ENCODE measurements at places on chromosomes 5 and 9.

GRCh38 chr5:88824141-88824540 is 58.8 kb downstream of the MEF2C start:
- DNase-seq = no peak

GRCh38 chr9:70117835-70118319 is 74.2 kb downstream of the MAMDC2 start:
- no peak for DNase-seq

GRCh38 chr9:132078699-132079356 is 839 bp downstream of the MED27 start:
- DNase-seq = no peak

DNA sequence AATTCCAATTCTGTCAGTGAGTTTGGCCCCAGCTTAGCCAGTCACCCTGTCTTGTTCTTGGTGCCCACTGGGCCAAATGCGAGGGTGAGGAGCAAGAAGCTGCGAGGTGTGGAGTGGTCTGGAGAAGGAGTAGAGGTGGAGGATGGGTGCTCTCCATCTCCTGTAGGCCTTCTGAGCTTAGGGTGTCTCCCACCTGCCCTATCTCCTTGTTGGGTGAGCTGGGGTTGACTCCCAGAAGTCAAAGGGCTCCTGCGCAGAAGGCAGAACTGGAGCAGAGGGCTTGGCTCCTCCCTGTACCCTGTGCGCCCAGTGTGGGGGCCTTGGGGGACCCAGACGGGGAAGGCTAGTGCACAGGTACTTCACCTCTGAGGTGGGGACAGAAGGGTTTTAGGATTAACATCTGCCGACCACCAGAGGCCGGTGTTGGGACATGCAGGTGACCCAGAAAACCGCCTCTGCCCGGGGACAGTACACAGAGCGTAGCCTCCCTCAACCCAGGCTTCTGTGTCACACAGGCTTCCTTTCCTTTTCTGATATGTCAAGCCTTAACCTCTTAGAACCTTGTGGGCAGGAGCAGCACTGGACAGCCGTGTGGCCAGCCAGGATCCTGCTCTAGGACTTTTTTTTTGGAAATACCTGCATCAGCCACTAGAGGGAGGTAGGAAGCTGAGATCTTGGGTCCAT is 16.9 kb downstream of the IL5 start:
- DNase-seq = no peak

DNA sequence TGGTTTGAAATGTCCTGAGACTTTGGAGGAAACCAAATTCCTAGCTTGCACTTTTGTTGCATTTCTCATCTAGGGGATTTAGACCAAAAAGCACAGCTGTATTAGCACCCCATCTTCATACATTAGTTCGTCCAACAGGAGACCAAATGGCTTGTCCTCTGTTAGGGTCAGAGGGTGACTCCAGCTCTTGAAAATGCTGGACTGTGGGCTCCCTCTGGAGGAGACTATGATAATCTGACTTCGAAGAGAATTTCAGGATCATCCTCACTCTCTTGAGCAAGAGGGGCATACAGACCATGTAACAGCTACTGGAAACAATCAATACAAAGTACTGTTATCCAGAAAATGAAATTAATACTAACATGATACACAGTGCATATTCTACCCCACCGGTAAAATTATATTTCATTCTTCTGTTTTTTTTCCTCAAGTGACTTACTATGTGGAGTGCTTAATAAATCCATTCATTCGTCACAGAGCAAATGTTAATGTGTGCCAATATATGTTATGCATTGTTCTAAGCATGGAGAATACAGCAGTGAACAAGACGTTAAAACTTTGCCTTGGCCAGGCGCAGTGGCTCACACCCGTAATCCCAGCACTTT is 63.7 kb upstream of the PPP2CA start:
- no peak for DNase-seq

DNA sequence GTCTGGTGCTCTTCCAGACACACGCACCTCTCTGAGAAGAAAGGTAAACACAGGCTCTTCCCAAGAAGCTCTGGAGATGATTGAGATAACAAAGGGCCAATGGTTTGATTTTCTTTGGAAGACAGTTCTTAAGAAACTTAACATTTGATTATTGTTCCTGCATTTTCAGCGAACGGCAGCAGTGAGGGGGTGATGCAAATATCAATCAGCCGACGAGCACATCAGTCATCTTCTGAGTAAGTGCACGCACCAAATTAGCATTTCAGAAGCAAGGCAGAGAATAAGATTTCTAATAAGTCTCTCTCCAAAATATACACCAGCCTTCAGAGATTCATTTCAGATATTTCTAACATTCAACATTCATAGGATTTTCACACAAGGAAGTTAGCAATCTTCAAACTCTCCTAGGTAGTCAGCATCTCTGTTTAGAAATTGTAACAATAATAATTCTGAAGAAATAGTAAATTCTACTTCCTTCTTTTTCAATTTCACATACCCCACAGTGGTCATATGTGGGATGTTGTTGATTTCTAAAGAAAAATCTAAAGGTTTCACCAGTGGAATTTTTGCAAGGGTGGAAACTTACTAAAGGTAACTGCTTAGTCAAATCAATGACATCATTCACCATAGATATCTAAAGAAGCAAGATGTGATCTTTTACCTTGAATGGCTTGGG is 250.3 kb downstream of the SEC61B start:
- DNase-seq = no peak

DNA sequence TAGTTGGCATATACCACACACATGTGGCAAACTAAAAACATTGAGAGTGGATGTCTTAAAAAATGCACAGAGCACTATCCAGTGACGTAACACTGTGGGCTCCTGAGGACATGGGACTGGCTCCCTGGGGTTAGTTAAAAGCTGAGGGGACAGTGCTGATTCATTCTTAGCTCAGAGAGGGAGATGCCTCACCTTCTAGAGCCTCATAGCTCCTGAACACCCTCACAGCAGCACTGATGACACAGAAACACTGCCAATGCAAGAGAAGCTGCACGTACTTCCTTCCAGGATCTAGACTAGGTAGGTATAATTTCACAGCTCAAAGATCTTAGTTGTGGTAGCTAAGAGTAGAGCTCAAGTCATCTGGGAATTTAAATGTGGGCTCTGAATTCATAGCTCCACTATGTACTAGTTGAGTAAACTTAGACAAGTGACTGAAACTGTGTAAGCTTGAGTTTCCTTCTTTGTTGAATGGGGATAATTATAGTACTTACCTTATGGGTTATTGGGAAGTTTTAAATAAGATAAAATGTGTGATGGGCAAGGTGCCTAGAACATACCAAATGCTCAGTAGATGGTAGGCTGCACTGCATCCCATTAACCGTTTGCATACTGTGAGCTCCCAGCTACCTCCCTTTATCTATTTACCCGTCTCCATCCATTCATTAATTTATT is 279.9 kb downstream of the ASTN2 start:
- no peak for DNase-seq

DNA sequence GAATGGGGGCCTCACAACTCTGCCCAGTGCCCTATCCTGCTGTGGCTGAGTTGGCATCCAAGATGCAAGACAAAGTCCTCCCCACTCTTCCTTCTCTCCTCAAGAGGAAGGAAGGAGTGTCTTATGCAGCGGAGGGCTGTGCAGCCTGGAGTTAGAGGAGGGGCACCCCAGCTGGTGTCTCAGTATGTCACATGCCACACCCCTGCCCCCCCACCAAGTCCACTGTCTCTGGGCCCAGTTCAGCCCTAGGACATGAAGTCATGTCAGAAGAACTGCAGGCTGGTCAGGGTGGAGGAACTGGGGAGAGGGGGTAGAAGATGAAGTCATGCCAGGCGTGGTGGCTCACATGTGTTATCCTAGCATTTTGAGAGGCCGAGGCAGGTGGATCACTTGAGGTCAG is 28.0 kb upstream of the SLC28A3 start:
- DNase-seq = no peak

DNA sequence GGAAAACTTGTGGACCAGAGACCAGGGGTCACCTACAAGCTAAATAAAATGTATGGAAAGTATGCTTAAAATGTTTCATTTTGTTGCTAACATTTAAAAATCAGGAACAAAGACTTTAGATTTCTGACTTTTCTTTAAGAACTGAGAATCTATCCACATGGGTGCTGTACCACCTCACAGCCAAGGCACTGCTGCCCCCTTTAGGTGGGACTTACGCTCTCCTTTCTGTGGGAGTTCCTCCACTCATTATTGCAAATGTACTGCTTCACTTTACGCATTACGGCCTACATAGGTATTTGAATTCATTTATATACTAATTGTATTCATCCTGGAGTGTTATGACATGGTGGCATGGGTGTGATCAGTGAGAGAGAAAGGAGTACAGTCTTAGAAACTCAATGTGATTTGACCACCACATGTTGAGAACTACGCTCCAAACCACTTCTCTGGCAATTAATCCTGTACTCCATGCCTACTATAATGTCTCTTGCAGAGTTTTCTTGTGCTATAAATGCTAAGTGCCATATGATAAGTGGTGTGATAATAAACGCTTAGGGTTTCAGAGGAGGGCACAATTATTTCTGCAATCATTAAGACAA is 24.7 kb upstream of the CETN3 start:
- no peak for DNase-seq

DNA sequence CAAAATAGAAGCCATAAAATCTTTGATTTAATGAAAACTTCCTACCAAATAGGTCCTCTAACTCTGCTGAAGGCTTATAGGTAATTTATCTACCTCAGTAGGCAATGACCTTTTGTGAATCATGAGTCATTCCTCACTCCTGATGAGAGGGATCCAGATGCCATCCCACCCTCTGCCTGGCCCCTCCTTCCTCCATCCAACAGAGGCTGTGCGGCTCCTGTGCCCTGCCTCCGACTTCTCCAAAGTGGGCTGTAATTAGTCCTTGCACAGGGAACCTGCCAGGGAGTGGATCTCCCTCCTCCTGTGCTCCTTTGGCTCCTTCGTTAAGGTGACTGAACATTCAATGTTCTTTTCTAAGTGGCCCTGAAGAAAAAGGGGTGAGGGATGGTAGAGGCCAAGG is 213.9 kb upstream of the TBCA start:
- no peak for DNase-seq

- DNase-seq = no peak
Measured at GRCh38 chr5:174609116-174609515, 115.3 kb upstream of the MSX2 start.

GRCh38 chr5:148465381-148466235 is 81.8 kb downstream of the FBXO38 start:
- no peak for DNase-seq

DNA sequence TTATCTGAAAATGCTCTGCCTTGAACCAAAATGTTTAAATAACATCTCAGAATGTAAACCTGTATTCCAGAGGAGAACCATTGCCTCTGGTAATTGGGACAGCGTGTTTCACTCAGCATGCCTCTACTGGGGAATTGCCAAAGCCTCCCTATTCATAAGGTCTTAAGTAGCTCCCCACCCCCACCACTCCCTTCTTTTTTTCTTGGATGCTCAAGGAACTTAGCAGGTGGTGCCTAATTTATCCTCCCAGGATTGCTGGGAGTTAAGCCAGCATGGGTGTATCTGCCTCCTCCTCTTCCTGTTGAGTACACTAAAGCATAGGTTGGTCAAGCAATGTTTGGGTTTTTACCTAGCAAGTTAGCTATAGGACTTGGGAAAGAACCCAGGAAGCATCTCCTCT is 220.2 kb downstream of the DMAC1 start:
- DNase-seq = no peak

DNA sequence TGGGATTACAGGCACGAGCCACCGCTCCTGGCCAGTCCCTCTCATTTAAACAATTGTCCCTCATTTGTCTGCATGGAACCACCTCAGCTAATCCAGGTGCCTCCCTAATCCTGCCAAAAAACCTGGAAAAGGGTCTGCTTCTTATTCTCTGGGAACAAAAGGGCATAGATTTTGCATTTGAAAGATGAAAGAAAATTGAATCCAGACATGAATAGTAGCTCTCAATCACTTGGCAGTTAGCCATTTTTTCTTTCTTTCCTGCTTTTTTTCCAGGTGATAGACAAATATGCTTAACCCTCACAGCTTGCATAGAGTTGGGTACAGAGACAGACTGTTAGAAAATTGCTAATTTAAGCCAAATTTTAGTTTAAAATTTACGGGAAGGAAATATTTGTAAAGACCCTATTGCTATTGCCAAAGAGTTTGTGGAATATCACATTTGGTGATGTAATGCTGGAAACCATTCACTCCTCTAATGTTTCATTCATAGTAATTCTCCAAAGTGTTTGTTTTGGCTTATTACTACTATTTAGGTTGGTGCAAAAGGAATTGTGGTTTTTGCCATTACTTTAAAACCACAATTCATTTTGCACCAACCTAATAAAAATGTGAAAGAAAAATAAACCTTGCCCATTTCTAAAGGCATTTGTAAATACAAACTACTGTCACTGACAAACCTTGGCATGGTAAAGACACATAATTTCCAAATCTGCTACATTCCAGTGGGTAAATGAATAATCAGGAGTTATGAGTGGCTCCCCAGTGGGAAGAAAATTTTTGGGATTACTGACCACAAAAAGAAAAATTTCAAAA is 80.5 kb upstream of the JAK2 start:
- DNase-seq = no peak

DNA sequence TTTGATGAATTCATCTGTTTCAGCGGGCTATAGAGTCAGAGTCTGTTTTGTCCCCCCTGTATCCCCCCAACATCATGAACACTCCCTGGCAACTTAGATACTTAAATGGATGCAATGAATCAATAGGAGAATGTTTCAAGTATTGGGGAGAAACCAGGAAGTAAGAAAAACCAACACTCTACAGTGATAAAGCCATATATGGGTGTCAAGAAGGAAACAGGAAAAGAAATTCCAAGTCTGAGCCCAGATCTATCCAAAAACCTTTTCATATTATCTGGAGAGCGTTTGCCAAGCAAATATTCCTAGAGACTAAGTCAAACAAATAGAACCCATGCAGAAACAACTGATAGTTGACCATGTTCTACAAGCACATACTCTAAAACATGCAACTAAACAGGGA is 2.3 kb upstream of the GNAQ start:
- no peak for DNase-seq

DNA sequence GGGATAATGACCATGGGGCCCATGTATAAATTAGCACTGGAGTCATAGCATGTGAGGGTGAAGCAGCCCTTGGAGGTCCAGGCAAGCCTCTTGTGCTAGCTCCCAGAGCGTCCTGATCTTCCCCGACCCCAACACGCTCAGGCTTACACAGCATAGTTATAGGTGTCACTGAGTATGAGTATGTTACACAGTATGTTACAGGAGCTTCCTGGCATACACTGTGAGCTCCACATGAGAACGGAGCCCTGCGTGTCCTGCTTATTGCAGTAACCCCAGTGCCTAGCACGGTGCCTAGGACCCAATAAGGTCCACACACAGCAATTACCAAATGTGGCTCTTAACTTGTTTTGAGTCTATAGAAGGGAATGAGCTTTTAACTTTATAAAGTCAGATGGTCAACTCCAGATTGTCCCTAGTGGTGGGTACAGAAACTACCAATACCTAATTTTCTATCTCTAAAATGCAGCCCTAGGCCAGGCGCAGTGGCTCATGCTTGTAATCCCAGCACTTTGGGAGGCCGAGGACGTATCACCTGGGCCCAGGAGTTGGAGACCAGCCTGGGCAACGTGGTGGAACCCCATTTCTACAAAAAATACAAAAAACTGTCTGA is 64.1 kb downstream of the PLAC8L1 start:
- DNase-seq = no peak

DNA sequence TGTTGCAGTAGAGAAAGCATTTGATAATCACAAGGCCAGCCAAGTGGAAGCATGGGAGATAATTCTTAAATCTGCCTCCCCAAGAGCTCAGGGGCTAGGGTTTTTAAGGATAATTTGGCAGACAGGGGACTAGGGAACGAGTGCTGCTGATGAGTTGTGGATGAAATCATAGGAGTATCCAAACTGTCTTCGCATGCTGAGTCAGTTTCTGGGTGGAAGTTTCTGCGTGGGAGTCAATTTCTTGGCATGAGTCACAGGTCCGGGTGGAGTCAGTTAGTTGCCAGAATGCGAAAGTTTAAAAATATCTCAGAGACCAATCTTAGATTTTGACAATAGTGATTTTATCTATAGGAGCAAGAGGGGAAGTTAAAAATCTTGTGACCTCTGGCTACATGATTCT is 112.6 kb downstream of the TMC1 start:
- no peak for DNase-seq

All from type B pancreatic cell (in vitro differentiated cells).